ENCODE measurements at places on chromosomes 7 and 10.
A peak's percentile ranks its signal among the peaks of the same experiment; 100 is the strongest.

DNA sequence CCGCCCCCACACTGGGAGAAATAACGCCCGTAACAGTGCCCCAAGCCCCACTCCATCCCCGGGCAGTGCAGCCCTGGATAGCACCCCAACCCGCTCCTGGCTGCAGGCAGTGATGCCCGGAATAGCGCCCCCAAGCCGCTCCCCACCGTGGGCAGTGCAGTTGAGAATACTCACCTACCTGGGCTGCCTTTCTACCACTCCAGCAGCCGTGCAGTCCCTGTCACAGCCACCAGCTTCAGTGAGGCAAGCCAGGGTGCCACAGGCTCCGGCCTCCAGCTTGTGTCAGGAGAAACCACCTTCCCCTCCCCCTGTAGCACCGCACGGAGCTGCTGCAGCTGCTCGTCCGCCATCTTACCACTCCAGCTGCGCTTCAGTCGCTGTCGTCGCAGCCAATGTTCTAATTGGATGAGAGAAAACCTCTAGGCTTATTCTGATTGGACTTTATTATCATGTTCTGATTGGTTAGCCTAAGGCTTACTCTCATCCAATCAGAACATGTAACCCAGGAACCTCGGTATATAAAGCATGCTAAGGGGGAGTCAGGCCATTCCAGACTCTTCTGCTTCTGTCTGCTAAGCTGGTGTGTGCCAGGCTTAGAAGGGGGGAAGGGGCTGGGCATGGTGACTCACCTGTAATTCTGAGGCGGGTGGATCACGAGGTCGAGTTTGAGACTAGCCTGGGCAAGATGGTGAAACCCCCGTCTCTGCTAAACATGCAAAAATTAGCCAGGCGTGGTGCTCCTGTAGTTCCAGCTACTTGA, 53.2 kb upstream of the ZNF33B start:
- DNase-seq: peak; percentile 96

DNA sequence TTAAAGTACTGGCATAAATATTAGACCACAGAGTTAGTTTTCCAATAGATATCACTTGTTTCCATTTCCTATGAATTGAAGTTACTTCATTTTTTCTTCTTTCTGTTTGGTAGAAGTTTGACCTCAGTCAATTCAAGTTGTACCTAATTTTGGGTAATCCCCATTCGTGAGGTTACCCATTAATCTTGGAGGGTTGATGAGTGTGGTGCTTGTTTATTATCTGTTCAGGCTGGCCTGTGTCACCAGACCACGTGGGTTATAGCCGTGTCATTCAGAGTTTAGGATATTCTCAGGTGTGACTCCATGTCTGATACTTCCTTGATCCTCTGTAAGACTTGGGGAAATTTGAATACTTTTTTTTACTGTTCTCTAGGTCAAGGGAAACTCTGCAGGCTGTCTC, 133.9 kb upstream of the TPK1 start:
- no peak for DNase-seq

GRCh38 chr10:45399113-45399512, 25.1 kb downstream of the ALOX5 start:
- DNase-seq: no peak

- DNase-seq: no peak
Observed at GRCh38 chr10:17616403-17617030, 657 bp downstream of the HACD1 start.

GRCh38 chr7:36084485-36085091, 68.5 kb upstream of the EEPD1 start:
- peak; percentile 24 for DNase-seq

DNA sequence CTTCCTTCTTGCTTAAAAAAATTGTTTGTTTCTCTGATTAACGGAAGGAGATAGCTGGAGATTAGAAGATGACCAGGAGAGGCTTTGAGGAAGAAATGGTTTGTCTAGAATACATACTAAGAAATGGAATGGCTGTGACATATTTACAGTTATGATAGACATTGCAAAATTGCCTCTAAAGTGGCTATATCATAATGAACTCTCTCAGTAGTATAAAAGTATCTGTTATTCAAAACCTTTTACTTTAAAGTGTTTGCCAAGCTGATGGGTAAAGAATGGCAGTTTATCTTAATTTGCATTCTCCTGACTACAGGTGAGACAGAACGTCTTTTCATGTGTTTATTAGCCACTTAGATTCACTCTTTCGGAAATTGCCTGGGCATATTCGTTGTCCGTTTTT, 28.7 kb downstream of the LRGUK start:
- DNase-seq: no peak

DNA sequence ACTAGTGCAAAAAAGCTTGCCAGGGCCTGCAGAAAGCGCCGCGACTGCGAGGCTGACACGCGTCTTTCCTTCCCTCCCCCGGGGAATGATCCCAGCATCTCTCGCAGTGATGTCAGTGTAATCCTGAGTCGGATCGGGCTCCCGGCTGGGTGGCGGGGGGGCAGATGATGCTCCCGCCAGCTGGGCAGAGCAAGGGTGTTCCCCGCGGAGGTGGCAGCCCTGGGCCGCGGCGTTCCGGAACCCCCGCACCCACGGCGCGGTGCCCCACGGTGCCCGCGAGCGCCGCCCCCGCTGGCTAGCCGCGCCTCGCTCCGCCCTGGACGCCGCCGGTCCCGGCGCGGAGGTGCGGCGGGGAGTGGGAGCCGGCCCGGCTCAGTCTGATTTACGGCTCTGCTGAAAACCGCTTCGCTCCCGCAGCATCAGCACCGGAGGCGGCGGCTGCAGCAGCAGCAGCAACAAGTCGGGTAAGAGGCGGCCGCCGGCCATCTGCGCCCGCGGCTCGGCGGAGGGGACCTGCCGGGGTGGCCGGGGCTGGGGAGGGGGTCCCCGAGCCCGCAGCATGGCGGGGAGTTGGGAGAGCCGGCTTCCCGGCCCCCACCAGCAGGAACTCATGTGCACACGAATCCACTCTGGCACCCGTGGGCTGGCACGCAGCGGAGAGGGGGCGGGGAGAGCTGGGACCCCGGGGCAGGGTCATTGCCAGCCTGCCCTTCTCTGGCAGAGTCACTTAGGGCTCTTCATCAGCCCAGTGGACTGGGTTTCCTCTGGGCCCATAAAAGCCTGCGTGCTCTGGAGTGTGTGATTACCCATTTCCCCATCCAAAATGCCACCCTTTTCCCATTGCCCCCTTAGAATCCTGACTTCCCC, at the start of gene ZNF365:
Gene ZNF365 (plus strand): TSS at position 375 of the 867 bp plus-strand sequence. CDS start 1,825 bp downstream, outside the sequence.
- no peak for DNase-seq

DNA sequence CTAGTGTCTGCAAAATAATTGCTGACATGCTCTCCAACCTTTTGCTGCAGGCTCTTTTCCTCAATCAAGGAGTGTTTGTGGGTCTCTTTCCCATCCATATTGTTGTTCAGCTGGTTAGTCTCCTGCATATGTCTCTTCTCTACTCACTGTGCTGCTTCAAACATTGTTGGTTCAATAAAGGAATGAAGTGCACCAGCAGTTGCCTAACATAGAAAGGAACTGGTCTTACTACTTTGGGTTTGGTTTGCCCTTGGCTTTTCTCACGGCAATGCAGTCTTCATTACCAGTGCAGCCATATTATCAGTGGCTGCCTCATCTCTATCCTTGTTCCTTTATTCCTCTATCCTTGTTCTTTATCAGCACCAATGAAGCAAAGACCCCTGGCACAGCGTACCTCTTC, 169.7 kb upstream of the TPK1 start:
- no peak for DNase-seq

DNA sequence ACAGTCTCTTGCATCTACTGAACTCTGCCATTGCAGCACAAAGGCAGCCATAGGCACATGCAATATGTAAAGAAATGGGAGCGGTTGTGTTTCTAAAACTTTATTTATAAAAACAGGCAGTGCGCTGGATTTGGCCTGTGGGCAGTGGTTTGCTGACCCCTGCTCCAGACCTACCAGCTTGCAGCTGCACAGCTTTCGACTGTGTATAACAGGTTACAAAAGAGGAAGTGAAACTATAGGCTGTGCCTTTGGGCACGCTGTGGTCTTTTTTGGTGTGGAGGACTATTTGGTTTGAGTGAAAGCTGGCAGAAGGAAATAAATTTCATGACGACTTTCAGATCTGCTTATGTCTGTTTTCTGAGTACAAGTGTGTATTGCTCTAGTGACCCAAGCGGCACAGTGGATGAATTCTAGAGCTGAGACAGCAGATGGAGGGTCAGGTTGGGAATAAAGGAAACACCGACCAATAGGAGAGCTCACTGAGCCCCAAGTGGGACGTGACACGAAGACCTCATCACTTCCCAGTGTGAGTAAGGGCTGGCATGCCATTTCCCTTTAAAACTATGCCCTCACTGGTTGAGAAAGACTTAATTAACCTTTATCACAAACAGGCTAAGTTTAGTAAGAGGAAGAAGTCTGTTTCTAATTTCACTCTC, 152.7 kb downstream of the ANK3 start:
- no peak for DNase-seq

- DNase-seq: no peak
Observed at GRCh38 chr10:30510184-30510931, 76.4 kb downstream of the MAP3K8 start.

- no peak for DNase-seq
Observed at GRCh38 chr7:35781200-35781701, 19.6 kb upstream of the SEPTIN7 start.

- no peak for DNase-seq
Observed at GRCh38 chr7:148260599-148260998, 330.0 kb upstream of the C7orf33 start.

DNA sequence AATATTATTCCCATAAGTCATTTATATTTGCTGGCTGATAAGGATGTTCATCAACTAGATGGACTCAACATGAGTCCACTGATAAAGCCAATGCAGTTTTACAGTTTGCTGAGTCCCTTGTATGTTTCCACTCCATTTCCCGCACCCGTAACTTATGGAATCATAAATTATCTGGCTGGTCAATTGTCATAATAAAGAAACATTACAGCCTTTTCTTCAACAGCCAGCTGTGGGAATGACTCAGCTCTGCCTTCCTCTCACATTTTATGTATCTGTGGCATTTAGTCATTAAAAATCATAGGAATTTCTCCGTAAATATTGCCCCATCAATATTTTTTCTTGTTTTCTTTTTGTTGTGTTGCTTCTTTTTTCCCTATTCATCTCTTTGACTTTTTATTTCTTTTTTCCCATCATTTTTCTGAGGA, 22.3 kb upstream of the TMEM26 start:
- DNase-seq: no peak

DNA sequence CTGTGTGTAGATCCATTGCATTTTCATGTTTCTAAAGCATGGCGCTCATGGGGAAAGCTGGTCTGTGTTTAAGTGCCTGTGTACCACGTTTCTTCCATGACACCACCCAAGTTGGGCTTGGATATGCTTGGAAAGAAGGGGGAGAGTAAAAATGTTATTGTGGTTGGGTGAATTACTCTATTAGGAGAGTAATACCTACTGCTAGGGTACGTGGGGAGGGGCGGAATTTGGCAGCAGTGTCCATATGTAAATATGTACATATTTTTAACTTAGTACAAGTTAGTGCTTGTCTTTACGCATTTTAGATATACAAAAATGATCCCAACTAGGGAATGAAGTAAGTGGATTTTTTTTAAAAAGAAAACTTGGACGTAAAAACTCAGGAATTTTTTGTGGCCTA, 42.9 kb upstream of the SAMD8 start:
- DNase-seq: no peak

DNA sequence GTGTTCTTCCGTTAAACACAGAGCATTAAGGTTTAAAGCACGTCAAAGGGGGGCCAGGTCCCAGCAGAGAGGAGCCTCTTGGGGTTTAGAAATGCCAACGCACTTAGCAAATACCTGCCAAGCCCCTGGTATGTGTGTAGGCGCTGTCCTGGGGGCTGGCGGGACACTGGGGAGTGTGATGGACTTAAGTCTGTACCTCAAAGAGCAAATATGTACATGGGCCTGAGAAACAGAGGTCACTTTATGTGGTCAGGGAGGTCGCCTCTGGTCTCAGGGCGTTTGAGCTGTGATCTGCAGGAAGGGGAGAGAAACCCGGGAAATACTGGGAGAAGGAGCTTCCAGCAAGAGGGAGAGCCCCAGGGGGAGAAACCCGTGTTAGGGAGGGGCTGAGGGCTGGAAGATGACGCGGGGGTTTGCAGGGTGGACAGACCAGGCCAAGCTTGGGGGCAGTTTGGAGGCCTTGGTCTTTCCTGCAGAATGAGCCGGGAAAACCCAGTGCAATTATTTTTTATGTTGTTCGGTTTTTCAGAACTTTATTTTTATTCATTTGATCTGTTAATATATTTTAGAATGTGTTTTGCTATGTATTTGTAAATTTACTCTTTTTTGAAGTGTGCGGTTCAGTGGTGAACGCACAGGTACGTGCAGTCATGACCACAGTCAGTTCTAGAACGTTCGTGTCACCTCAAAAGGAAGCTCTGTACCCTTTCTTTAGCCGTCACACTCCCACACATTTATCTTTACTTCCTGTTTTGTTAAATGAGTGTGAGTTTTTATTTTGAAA, 441.4 kb upstream of the FOXK1 start:
- no peak for DNase-seq

- DNase-seq: no peak
Observed at GRCh38 chr10:2980116-2980515, 87.2 kb upstream of the PFKP start.

GRCh38 chr10:43295436-43295835, 28.6 kb upstream of the RASGEF1A start:
- no peak for DNase-seq

DNA sequence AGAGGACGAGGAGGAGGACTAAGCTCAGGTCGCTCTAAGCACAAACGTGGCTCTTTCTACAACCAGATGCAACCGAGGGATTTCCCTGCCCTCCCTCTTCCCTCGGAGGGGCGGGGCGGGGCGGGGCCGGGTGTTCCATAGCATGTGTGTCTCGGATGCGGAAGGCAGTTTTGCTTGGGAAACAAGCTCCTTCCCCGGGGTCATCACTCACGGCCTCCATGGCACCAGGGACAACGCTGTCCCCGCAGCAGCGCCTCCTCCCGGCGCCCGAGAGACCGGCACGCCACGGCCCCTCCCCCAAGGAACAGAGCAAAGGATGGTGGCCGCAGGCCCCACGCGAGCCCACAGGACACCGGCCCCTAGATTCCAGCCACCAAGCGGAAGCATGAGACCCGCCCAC, 110.5 kb downstream of the PAXIP1 start:
- DNase-seq: no peak

- no peak for DNase-seq
Observed at GRCh38 chr10:3968727-3969126, 183.7 kb upstream of the KLF6 start.

DNA sequence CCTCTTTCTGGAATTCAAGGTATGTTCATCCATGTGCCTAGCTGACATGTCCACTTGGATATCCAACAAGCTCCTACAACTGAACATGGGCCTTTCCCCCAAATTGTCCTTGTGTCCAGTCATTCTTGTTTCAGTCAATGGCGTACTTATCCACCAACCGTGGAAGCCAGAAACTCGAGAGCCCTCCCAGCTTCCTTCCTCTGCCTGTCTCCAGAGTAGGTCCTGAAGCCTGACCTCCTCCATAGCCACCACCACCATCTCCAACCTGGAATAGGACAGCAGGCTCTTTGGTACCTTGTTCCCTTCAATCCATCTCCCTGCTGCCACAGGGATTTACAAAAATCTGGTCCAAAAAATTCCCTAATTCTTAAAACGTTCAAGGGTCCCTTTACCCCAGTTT, 305.1 kb downstream of the RPS24 start:
- no peak for DNase-seq

DNA sequence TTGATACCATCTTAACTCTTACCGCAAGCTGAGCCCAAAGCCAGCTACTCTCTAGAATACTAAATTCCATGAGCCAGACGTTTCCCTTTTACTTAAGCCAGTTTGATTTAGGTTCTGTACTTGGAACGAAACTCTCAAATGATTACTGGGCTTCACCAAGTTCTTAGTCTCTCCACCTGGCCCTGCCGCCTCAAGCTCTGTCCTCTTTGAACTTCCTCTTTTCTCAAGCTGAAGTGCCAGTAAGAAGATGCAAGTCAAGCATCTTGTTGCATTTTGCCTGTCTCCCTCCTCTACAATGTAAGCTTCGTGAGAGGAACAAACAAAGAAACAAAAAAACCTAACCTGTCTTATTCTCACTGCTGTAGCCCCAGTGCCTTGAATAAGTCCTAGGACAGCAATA, 358.2 kb upstream of the NPVF start:
- DNase-seq: no peak

Data from NCI-H1436 (cell line).